ENCODE measurements at places on chromosomes 7 and 10.

DNA sequence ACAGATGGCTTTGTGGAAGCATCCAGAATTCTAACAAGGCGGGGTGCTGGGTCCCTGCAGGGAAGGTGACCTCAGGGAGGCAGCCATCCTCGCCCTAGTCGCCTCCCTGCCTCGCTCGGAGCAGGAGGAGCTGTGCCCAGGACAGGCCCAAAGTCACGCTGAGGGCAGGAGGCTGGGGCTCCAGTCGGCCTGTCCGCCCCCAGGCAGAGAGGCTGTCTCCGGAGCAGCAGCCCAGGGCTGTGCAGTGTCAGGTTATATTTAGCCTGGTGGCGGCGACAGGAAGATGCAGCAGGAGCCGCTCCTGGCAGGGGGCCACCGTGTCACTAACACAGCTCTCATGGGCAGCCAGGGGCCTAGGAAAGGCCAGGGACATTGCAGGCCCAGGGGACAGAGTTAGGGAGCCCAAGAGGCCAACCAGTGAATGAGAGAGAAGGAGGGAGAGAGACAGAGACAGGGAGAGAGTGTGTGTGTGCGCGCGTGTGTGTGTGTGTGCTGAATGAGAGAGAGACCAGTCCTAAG is 13.5 kb downstream of the KCNH2 start:
- no peak for DNase-seq

DNA sequence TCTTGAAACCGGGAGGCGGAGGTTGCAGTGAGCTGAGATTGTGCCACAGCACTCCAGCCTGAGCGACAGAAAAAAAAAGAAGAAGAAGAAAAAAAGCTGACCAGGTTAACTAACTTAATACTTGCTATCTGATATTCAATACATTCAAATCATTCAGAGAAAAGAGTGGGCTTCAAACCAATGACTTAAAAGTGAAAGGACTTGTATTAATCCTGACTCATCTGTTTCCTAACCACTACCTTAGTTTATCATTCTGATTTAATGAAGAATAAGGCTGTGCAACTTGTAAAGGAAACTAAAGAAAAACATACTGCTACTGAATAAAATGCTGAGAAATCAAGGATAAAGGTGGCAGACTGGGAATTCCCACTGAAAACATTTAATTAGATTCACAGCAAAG is 128.4 kb downstream of the NRBF2 start:
- DNase-seq, result no peak

DNA sequence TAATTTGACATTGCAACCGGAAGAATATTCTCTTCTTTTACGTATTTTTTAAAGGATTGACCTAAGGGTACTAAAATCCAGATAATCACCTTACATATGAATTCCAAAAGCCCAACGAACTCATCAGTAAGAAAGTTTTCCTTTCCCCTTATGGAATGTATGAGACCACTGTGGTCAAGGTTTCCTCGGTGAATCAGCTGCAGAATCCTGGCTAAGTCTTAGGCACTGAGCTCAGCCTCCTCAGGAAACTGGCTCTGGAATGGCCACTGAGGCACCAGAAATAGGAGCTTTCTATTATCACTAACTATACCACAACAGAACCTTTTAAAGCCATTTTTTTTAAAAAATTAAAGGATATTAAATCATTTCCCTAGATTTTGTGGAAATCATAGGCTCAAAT is 21.0 kb downstream of the SVIL start:
- no peak for DNase-seq

DNA sequence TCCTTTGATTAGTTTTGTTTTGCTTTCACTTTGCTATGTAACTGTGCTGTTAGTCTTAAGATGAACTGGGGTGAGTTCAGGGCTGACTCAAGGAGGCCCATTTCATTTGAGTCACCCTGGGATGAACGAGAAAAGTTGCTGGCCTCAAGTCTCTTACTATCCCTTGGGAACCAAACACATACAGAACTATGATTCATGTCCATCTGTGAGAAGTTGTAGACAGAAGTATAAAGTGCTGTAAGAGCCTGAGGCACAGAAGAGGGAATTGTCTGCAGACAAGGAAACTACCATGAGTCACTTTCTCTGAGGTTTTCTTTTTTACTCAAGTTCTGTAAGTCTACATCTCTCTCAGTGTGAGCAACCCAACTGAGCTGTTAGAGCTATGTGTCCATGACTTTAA is 179.8 kb upstream of the CSTF2T start:
- DNase-seq, result no peak

DNA sequence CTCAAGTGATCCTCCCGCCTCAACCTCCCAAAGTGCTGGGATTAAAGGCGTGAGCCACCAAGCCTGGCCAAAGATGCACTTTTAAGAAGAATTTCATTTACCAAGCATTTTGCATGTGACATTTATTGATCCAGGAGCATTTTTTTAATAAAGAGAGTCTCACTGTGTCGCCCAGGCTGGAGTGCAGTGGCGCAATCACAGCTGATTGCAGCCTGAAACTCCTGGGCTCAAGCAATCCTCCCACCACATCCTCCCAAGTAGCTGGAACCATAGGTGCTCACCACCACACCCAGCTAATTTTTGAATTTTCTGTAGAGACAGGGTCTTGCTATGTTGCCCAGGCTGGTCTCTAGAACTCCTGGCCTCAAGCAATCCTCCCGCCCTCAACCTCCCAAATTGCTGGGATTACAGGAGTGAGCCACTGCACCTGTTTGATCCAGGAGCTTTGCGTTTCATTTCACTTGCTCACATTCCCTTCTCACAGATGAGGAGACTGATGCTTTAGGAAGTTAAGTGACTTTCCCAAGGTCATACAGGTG is 4.4 kb upstream of the TBL2 start:
- DNase-seq, result no peak

- no peak for DNase-seq
These were observed 2.8 kb upstream of the COL1A2 start for GRCh38 chr7:94391726-94392392.

GRCh38 chr10:11131112-11131639 is 113.5 kb downstream of the CELF2 start:
- DNase-seq, result no peak

DNA sequence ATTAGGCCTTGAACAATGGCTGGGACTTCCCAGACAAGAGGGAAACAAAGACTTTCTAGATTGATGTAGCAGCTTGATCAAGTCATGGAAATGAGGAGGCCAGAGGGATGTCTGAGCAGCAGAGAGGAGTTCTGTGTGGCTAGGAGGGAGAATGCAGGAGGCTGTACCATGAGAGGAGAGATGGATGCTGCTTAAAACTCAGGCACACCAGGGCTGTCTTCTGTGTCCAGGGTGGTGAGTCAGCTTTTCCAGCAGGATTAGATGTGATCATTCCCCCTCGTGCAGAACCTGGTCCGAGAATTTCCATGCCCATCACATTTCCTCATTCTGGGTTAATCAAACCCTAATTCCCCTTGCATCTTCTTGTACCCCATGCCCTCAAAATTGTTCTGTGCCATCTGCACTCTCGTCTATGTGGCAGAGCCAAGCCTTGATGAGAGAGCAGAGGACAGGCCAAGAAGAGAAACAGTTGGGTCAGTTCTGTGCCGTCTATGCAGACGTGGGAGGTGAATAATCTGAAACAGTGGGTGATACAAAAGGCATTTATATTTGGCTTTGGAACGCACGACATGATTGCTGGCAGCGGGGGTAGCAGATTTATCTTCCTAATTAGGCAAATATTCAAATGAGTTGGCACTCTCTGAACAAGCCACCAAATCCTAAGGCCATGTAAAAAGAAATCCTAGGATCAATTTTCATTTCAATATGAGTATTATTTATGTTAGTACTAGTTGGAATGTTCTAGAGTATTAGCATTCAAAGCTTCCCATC is 160.7 kb downstream of the TMEM178B start:
- no peak for DNase-seq

DNA sequence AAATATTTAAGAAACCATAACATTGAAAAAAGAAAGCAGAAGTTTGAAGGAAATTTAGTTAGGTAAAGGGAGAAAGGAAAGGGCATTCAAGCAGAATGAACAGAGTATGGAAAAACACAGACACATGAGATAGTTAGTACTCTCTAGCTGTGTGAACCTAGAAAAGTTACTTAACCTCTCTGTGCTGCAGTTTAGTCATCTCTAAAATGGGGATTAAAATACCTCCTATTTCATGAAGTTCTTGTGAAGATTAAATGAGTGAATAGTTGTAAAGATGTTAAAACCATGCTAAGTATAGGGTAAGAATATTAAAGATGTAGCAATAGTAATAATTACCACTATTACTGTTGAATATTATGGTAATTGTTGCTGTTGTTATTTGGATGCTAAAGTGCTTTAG is 269.6 kb downstream of the SLC25A13 start:
- no peak for DNase-seq
